GM12878 (cell line): ENCODE measurements at places on chromosomes 6 and 20. TPM values are rescaled to one million over a fixed set of nuclear protein-coding genes. Genes with fewer than 3 reads are reported as not detected.

The SRMS gene
- polyA plus RNA-seq, result not detected in 2 replicates

GRCh38 chr6:26507658-26508057 lies 7.6 kb downstream of the BTN1A1 start:
- no peak for DNase-seq

DNA sequence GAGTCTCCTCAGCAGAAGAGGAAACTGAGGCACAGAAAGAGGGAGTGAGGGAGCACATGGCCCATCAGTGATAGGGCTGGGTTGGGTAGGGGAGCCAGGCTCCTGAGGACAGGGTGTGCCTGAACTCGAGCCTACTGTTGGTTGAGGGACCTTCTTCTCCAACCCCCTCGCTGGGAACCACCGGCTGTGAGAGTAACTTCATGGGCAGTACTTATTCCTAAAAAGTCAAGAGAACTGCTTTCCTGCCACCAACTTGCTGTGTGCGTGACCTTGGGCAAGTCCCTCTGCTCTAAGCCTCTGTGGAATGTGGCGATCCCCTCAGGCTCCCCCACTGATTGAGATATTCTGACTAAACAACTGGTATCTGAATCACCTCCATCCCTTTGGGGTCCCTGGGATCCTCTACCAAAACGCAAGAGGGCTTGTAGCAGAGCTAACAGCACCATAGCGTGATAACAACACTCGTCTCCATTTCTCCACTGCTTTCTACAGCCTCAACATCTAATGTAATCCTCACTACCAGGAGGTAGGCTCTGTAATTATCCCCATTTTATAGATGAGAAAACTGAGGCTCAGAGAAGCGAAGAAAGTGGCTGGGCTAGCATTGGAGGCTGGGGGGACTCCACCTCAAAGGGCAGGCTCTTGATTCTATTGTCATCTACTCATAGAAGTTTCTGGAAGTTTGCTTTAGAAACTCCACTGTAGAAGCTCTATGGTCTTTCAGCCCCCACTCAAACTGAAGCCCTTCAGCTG lies 76.0 kb downstream of the JPH2 start:
- DNase-seq, result no peak

The MAS1 gene
- polyA plus RNA-seq, result not detected in 2 replicates

DNA sequence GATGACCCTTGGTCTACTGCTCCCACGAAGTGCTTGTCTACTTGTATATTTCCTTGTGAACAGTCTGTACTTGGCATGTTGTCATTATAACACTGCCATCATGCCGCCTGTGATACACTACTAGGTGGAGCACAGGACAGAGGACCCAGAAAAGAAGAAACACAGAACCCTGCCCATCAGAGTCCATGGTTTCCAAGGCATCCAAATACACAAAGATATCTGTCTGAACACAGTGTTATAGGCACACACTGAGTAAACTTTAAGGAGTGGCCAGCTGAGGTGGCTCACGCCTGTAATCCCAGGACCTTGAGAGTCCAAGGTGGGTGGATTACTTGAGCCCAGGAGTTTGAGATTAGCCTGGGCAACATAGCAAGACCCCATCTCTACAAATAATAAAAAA lies 110.5 kb upstream of the SLC2A12 start:
- DNase-seq, result no peak

DNA sequence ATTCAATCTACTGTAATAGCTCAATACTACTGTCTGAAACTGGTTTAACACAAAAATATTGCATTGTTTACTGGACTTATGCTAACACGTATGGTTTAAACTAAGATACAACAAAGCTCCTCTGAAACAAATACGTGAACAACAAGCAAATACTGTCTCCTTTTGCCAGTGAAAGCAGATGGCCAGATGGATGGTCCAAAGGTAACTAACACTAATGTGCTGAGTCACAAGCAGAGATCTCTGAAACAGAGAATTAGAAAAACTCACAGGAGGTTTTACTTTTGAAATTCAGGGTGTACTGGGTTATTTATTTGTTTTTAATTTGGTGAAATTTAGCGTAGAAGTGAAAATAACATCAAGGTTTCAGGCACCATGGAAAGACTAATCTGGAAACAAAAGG lies 124.3 kb upstream of the SOX4 start:
- no peak for DNase-seq

DNA sequence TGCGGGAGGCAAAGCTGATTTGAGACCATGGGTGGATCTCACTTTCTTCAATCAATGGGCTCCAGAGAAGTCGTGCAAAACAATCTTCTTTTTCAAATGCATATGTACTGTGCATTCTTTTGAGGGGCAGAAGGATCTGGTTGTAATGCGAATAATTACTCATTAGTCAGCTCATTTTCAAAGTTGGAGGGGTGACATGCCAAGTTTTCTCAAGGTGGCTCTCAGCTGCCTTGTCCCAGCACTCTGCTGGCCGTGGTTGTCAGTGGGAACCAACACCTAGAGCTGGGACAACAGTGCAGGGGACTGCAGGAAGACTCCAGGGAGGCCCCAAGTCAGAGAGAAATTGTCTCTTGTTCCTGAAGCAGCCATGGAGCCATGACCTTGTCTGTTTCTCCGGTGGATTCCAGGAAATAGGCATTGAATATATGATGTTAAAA lies 25.3 kb downstream of the MYT1 start:
- DNase-seq, result no peak

DNA sequence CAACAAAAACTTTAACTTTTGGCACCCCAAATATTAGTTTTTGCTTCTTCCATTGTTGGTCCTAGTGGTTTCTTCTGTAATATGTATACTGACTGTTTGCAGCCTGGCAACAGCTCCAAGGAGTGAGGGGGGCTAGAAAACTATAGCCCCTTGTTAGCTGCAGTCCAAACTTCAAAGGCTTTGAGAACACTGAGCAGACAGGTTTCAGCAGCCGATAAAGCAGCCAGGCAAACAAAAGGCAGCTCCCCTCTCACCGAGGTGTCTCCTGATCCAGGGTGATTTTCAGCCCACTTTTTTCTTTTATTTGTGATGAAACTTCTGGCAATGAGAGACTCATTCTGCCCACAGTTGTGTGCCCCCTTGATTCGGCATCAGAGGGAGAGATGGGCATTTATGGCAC lies 80.7 kb downstream of the OLIG3 start:
- no peak for DNase-seq
